Stimulated activated CD4-positive, alpha-beta T cell treated with anti-CD3 and anti-CD28 coated beads, Interleukin-4, amount 100 ng/mL, for 4 hours (primary cell): ENCODE measurements at places on chromosomes 4 and X.
A peak's percentile ranks its signal among the peaks of the same experiment; 100 is the strongest.

DNA sequence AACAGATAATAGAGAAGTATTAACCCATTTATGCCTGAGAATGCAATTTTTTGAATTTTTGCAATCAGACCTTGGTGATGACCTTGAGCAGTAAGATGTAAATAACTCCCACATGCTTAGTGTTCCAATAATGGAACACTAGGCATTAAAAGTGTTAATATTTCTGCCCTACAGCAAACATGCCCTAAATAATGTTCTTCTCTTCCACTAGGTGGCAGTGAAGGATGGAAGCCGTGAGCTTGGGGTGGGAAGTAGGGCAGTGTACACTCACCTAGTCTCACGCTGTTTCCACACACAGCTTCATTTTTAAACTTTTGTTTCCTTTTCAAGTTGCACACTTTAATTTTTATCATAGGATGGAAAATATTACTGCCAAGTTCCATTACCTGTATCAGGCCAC, 613.1 kb upstream of the HS3ST1 start:
- DNase-seq, result no peak

GRCh38 chrX:357693-358471, 28.8 kb downstream of the PPP2R3B start:
- DNase-seq, result peak; percentile 24

- no peak for DNase-seq
Measured at GRCh38 chr4:127936974-127937373, 28.0 kb downstream of the MFSD8 start.

- no peak for DNase-seq
Measured at GRCh38 chr4:158996669-158997074, 106.2 kb upstream of the RAPGEF2 start.

GRCh38 chr4:151324752-151325110, 674 bp downstream of the SH3D19 start:
- no peak for DNase-seq

- DNase-seq, result no peak
Measured at GRCh38 chr4:6371812-6372211, 100.6 kb downstream of the PPP2R2C start.

- DNase-seq, result no peak
Measured at GRCh38 chr4:39233783-39234182, 51.5 kb downstream of the WDR19 start.
